ENCODE measurements at places on chromosomes 6 and 20.

GRCh38 chr6:127570739-127571389 lies 6.1 kb upstream of the C6orf58 start:
- peak; percentile 41 for DNase-seq

- DNase-seq = no peak
Measured at GRCh38 chr6:134307075-134307474, 10.8 kb downstream of the SGK1 start.

DNA sequence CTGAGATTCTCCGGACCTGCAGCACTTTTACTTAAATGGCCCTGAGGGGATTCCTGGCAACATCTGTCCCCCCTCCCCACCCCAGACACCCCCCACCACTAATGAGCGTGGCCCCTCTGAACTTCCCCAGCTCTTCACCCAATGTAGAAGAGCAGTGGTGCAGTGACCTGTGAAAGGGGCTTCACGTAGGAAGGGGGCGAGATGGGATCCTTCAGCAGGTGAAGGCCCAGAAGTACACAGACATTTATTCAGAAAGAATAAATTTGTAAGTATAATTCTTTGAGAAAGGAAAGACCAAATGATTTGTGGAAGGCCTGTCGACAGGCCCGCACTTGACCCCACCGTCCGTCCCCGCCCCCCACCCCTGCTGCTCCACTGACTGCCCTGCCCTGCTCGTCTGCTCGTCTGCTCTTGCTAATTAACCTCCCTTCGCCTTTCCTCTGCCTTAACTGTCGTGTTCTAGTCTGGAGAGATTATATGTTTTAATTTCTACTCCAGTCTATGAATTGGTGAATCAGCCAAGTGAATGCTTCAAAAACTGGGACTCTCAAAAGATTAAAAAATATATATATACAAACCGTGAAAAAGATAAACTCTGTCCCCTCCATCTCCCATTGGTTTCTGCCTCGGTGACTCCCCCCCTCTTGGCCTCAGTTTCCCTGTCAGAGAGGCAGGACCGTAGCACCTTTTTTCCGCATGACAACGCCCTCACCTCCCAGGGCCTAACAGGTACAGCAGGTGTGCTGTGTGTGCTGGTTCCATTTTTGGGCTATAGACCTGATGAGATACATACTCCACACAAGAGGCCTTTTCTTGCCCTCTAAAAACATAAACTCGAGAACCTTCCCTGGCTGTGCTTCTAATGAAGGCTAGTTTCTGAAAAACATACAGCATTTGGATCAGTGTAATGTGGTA lies 49.2 kb downstream of the GNAS start:
- no peak for DNase-seq

GRCh38 chr6:150640556-150641209 lies 41.0 kb downstream of the PLEKHG1 start:
- no peak for DNase-seq

DNA sequence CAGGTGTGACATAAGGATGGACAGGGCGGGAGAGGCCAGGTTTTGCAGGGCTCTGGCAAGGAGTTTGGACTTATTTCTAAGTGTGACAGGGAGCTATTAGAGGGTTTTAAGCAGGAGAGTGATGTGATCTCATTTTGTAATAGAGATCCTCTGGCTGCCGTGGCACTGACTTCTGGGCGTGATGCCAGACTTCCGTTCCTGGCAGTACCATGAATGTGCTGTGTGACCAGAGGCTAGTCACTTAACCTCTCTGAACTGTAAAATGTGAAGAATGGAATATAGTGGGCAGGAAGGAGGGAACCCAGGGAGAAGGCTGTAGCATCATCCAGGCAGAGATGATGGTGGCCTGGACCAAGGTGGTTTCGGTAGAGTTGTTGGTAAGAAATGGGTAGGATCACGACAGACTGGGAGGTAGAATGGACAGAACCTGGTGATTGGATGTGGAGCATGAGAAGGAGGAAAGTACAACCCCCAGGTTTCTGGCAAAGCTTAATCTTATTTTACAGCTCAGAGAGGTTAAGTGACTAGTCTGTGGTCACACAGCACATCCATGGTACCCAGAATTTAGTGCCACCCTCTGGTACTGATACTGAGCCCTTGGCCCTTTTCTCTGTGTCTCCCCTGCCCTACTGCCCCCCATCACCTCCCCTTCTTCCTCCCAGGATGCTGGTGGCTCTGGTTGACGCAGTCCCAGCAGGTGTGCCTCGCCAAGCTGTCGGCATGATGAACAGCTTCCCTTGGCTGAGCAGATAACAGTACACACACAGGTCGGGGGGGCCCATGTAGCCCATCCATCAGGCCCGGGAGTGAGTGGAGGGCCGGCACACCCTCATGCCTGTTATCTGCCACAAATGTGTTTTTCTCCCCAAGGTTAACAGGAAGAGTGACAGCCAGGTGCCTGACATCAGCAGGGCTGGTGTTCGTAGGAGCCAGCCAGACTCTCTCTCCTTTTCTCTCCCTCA lies 52.9 kb upstream of the CTNNBL1 start:
- no peak for DNase-seq

GRCh38 chr20:58868795-58869194 lies 16.3 kb downstream of the GNAS start:
- no peak for DNase-seq

DNA sequence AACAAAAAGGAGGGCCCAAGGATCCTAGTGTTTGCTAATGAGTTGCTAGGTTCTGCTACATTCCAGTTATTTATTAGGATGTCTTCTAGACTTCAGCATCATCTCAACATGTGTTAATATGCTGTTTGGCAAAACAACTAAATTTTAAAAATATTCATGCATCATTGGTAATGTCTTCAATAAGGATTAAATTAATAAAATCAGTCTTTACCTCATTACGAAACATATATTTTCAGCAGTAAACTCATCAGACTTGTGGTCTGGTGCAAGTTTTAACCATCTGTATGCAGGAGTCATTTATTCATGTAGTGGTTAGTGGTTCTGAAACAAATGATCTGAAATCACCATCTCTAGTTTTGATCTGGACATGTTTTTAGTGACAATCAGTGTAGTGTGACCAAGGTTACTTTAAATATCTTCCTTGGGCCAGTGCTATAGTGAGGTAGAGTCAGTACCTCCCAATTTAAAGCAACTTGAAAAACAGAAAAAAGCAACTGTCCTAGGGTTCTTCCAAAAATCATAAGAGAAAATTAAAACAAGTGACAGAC lies 85.0 kb upstream of the KCNK16 start:
- no peak for DNase-seq

- DNase-seq = no peak
Measured at GRCh38 chr20:37072293-37073196, 23.3 kb downstream of the RBL1 start.
